ENCODE measurements at places on chromosomes 7 and 10.

DNA sequence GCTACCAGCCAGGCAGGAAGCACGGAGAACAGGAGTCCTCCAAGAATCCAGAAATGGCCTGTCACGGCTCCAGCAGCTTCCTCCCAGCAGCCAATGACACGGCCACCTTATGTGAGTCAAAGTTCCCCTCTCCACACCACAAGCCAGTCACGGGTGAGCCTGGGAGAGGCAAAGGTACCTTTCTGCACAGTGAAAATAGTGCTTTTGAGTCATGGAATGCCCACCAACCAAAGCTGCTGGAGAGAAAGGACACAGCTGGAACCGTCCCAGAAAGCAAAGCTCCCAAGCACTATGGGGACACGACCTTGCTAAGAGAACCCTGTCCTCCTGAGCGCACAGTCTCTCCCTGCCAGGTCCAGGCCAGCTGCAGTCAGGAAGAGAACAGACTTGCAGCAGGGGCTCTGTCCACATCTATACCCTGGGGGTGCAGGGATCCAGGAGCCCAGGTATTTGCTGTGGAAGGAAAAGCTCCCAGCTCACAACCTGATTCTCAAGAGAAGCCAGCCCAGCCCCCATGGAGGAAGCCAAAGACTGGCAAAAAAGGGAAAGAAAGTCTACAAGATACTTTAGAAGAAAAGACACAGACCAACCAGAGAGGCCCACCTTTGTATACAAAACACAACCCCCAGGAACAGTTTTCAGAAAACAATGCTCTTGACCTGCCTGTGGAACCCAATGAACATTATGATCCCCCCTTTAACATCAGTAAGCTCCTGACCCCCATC is 24.4 kb downstream of the C10orf71 start:
- no peak for DNase-seq

- peak; percentile 96 for DNase-seq
These were observed 84.6 kb upstream of the PDGFA start for GRCh38 chr7:604001-604883.

GRCh38 chr7:38192327-38192726 is 14.3 kb downstream of the STARD3NL start:
- DNase-seq = no peak

DNA sequence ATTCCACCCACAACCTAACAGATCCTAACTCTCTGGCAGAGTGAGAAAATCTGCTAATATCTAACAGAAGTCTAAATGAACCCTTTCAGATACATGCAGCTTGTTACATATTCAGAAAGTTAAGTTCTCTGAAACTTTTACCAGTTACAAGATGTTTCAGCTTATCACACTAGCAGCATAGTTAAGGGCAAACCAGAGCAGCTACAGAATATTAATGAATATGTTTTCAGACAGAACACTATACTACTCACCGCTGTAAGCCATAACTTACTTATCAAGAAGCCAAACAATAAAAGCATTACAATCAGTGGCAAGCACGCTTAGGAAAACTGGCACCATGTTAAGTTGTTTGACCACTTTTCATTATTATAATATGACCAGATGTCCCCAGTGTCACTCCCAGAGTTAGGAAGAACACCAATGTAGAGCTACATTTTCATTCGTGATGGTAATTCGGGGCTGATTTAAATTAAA is 2.7 kb downstream of the ITGB1 start:
- DNase-seq = no peak

GRCh38 chr10:126569513-126570244 is 100.8 kb downstream of the C10orf90 start:
- DNase-seq = no peak

DNA sequence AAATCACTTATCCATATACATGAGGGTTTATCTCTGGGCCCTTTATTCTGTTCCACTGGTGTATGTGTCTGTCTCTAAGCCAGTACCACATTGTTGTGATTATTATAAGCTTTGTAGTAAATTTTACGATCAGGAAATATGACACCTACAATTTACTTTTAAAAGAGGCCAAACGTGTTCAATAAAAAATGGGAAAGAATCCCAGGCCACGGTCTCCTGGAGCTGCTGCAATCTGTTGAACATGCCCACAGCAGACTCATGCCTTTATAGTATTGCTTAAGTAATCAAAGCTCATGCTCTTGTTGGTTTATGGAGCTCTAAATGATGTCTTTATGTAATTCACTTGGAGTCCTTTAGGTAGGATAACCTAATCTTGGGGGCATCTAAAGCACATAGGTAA is 273.0 kb downstream of the ZMYND11 start:
- no peak for DNase-seq

DNA sequence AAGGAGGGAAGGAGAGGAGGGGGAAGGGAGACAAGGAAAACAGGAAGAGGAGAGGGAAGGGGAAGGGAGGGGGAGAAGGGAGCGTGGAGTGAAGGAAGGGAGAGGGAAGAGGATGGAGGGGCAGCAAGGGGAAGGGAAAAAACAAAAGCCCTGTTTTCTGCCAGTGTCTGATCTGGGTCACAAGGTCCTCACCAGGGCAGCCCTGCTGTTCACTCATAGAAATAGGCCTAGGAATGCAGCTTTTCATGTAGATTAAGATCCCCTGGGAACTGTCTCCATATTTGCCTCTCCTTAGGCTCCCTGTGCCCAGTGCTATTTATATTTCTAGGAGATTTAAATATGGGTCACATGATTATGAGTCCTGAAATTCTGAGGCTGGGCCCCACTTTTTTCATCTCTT is 790.7 kb downstream of the TNS3 start:
- DNase-seq = no peak

- no peak for DNase-seq
These were observed 698.3 kb downstream of the PARD3 start for GRCh38 chr10:34116681-34117271.

DNA sequence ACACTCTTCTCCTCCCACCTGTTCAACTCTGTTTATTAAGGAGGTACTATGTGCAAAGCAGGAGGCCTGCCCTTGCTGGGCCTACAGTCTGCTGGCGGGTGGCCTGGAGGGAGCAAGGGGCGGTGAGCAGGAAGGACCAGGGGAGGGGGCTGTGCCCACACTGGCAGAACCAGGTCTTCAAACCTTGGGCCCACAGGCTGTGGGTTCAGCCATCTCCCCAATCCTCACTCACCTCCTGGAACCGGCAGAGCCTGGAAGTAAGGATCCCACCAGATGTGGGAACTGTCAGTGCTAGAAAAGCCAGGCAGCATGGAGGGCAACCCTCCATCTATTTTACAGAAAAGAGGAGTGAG is 50.8 kb downstream of the CAMK2B start:
- DNase-seq = no peak
